Diencephalon (tissue), 1 donor: ENCODE measurements at places on chromosomes 5 and 9. TPM values are rescaled to one million over a fixed set of nuclear protein-coding genes. Genes with fewer than 3 reads are reported as not detected.

Gene HACD4
- total RNA-seq = 1.6 TPM

Gene PRDM9
- total RNA-seq = not detected

Gene ENC1
- 503 TPM for total RNA-seq

Gene ZDHHC11B
- total RNA-seq = 7.6 TPM

Gene SLC6A18
- total RNA-seq = not detected
